ENCODE measurements at places on chromosomes 1 and 21.

DNA sequence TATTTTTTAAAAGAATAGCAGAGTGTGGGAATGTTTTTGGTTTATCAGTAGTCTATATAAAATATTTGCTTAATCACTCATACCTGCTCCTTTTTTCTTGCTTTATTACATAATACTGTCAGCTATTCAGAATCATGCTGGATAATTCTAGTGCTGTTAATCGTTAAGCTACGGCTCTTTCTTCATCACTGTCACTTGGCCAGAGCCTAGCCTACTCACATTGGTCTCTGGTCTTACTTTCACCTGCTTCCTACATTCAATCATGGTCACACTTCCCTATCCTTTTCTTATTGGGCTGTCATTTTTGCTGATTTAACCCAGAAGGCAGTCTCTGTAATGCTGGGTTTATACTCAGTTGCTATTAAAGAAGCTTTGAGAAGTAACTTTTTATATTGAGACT is 2.5 kb downstream of the KLHL20 start:
- DNase-seq, result no peak

DNA sequence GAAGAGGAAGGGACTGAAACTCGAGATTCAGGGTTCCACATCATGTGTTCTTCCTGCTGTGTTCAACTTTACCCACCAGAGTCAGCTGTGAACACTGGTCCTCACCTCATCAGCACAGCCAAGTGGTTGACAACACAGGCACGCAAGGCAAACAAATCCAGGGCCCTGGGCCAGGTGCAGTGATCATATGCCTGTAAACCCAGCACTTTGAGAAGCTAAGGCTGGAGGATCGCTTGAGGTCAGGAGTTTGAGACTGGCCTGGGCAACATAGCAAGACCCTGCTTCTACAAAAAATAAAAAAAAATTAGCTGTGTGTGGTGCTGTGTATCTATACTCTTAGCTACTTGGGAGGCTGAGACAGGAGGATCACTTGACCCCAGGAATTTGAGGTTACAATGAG is 8.4 kb upstream of the XKR8 start:
- DNase-seq, result no peak

DNA sequence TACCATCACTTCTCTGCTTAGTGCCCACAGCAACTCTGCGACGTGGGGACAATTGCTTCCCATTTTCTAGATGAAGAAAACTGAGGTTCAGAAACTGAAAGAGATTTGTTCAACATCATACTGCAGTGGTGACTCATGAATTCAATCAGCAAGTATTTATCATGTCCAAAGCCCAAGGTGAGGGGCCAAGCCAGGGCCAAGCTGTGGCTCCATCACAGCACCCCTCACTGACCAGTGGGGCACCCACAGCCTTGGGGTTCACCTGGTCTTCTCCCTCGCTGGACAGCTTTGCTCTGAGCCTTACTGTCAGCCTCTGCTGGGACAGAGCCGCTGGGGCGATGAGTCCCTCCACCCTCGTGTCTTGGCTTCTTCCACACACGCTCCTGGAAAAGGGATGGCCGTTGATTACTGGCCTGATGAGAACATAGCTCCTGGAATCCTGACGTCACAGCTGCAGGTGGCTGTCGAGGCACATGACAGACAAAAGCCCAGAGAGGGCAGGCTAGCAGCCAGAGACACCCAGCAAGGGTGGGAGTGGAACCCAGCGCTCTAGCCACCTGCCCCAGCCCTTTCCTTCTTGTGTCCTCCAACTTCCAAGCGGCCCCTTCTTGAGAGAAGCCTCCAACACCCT is 6.2 kb downstream of the EDN2 start:
- DNase-seq, result no peak

GRCh38 chr1:11790101-11790879 is 15.5 kb downstream of the MTHFR start:
- no peak for DNase-seq

DNA sequence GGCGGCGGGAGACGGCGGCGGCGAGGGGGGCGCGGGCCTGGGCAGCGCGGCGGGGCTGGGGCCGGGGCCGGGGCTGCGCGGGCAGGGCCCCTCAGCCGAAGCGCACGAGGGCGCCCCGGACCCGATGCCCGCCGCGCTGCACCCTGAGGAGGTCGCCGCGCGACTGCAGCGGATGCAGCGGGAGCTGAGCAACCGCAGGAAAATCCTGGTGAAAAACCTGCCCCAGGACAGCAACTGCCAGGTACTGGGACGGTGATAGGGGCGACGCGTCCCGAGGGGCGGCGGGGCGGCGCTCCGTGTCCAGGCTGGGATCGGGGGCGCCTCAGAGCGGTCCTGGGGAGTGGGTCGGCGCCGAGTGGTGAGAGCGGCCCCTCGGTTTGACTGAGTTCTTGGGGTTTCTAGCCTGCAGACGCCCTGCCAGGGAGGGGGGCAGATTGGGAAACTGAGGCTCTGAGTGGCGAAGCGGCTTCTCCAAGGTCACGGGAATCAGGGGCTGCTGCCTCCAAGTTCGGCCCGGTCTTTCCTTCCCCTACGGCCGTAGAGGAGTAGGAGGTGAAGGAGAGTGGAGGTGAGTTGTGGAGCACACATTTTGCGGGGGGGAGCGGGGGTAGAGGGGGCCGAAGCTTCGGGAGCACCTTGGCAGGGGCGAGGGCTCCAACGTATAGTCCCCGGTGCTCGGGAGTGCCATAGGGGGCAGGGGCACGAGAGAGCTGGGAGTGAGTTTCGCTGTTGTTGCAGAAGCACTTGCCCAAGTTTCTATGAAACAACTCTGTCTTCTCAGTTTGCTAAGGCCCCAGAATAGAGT is 508 bp downstream of the RAVER2 start:
- peak; percentile 36 for DNase-seq

- DNase-seq, result no peak
Measured at GRCh38 chr1:91440847-91441246, 36.2 kb upstream of the HFM1 start.

DNA sequence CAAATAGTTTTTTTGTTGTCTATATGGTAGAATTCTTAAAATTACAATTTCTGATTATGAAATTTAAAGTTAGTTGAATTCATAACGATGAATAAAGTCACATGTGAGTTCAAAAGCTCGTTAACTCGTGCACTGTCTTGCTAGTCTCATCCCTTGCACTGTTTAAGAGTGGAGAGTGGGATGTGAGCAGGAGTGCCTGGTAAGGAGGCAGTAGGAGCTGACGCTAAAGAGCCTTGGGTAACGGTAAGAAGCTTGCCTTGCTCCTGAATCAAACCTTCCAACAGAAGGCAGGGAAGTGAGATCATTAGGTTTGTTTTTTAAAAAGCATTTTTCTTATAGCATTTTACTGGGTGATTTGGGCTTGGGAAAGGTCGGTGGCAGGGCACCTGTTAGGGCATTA is 2.3 kb upstream of the FASLG start:
- DNase-seq, result no peak

DNA sequence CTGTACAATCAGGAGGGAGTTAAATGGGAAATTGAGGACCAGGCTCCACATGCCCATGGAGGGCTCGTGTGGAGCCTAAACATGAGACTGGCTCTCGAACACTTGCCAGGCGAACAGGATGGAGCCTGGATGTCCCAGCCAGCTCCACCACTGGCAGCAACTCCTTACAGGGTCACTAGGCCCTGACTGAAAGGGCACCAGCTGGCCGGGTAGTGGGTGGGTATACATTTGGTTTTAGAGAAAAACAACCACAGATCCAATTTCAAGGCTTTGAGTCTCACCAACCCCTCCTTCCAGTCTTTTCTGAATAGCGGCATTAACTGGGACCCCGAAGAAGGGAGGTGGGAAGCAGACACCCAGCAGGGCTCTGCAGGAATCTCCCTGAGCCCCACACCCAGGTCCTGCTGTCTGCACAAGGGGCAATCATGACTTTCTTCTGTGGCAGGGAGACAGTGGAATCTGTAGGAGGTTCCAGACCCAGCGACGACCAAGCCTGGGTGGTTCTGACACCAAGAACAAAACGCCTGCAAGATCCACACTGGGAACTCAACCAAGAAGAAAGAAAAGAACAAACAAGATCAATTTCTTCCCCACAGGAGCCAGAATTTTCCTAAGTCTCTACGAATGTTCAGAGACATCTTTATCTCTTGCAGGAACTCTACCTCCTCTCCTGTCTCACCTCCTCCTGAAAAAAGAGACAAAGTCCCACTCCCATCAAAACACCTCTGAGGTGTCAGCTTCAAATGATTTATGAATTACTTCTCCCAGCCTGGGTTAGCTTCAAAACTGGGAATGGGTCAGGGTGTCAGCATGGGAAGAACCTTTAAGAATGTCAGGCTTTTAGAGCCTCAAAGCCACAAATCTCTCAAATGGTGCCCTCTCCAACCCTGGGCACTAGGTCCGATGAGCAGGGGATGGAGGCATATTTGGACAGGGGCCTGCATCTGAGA is 26.5 kb upstream of the SRP9 start:
- no peak for DNase-seq

GRCh38 chr1:162629651-162630050 is 2.6 kb upstream of the DDR2 start:
- no peak for DNase-seq

DNA sequence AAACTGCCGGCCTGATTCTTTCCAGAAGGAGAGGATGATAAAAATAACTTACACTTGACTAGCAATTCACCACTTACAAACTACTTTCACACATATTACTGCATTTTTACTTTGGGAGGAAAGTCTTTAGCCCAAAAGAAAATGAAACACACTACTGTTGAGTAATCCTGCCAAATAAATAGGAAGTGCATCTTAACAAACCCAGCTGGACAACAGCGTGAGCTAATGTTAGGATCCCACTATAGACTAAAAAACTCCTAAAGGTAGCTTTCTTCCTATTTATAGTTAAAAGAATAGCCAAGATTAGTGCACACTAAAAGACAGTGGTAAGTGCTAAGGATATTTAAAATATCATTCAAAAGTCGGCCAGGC is 83.8 kb downstream of the HSF2BP start:
- DNase-seq, result no peak

- DNase-seq, result peak; percentile 36
Measured at GRCh38 chr1:225567789-225568188, 85.1 kb downstream of the ENAH start.

DNA sequence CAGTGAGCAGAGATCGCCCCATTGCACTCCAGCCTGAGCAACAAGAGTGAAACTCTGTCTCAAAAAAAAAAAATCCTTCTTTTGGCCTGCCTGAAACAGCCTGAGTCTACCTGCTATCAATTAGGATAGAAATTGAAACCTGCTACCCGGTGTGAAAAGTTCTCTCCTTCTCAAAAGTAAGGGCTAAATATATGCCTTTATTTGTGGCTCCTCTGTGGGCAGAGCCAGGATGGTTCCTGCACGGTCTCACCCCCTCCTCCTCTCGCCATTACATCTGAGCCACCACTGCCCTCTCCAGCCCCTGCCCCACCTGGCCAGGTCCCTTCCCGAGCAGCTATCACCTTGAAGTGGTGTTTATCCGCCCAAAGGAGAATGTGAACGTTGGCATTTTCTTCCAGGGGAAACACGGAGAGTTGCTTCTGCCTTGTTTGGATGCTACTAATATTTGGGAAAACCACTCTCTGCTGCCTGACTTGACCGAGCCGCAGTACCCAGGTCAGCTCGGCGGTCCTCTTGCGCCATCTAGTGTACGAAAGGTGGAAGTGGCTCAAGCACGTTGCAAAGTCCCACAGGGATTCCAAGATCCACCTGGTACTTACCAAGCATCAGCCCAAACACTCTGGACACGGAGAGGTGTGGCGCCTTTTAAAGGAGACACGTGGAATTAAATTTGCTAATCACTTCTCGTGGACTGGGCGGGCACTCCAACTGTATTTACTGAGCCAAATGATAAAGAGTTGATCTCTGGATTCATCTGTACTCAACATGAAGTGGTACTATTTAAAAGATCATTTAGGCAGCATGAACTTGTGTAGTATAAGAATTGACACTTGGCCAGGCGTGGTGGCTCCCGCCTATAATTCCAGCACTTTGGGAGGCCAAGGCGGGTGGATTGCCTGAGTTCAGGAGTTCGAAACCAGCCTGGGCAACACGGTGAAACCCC is 31.9 kb downstream of the SETD4 start:
- peak; percentile 80 for DNase-seq
